ENCODE measurements at places on chromosomes 7 and 10. TPM values are rescaled to one million over a fixed set of nuclear protein-coding genes. Genes with fewer than 3 reads are reported as not detected.

NRAP gene
- total RNA-seq, result not detected

CLCN1 gene
- total RNA-seq, result not detected

SLC26A4 gene
- total RNA-seq, result not detected

PIK3CG gene
- not detected for total RNA-seq

NUTM2E gene
- total RNA-seq, result not detected

EPC1 gene
- total RNA-seq, result 7.5 TPM

ANKRD22 gene
- not detected for total RNA-seq

SEC61A2 gene
- 12.2 TPM for total RNA-seq

ELFN1 gene
- not detected for total RNA-seq

DMBT1 gene
- total RNA-seq, result not detected

NMT2 gene
- total RNA-seq, result 22.8 TPM

NACAD gene
- total RNA-seq, result not detected

KLF14 gene
- total RNA-seq, result not detected

ZNF485 gene
- total RNA-seq, result 4.9 TPM

IL2RA gene
- not detected for total RNA-seq

PRLHR gene
- not detected for total RNA-seq

ZNF248 gene
- 17.3 TPM for total RNA-seq

FZD8 gene
- 26.5 TPM for total RNA-seq

DBNL gene
- 174 TPM for total RNA-seq

SCIN gene
- total RNA-seq, result 18.8 TPM

CPEB3 gene
- 0.09 TPM for total RNA-seq

OGDHL gene
- 13.9 TPM for total RNA-seq
